ENCODE measurements at places on chromosomes 2 and 18.

DNA sequence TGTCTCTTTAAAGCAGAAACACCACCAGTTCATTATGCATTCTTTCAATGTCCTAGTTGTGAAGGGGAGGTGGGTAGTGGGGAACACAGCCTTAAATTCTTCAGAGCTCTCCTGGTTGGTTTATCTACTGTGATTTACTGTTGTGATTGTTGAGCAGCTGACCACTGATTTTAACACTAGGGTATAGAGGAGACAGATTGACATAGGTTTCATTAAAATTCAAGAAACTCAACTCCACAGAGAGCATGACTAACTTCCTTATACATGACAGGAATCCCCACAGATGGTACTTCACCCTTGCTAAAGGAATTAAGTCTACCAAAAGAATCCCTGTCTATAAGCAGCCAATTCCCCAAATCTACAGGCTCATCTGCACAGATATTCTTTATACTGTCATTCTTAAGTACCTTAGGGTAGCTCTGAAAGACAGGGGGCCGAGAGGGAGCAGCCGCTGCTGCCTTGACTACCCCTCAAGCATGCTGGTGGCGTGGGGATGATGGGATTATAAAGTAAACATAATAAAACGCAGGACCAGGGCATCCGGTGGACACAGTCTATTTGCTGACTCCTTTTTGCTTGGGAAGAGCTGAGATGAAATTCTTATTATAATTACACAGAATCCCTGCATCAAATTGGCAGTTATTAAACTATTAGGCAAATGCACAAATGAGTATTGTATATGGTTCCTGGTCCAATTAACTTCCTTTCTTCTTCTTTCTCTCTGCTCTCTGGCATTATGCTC is 1377.6 kb upstream of the PIK3C3 start:
- DNase-seq, result no peak

- DNase-seq, result no peak
These were observed 5.8 kb upstream of the FIGLA start for GRCh38 chr2:70796262-70796661.

GRCh38 chr2:61405813-61406212 is 65.1 kb downstream of the USP34 start:
- DNase-seq, result no peak

GRCh38 chr2:78992807-78993517 is 32.5 kb upstream of the REG3G start:
- no peak for DNase-seq

GRCh38 chr2:37705191-37705590 is 33.7 kb upstream of the CDC42EP3 start:
- DNase-seq, result no peak

DNA sequence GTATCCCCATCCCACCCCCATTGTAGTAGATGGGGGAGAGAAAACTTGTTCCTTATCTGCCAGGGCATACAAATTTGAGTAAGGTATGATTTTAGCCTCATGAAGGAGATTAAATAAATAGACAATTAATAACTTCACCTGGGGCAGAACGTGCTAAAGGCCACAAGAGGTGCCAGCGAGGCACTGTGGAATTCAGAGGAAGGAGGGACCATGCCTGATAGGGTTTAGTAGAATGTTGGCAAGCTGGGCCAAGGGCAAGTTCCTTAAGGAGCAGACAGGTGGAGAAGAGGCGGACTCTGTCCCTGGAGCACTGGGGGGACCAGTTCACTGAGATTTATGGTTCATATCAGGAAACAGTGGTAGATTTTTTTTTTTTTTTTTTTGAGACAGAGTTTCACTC is 22.5 kb downstream of the STAMBP start:
- DNase-seq, result no peak
